Non-pigmented ciliary epithelial cell (primary cell): ENCODE measurements at places on chromosomes 5 and 9.

GRCh38 chr5:171534043-171534895 is 114.8 kb downstream of the FGF18 start:
- no peak for DNase-seq

DNA sequence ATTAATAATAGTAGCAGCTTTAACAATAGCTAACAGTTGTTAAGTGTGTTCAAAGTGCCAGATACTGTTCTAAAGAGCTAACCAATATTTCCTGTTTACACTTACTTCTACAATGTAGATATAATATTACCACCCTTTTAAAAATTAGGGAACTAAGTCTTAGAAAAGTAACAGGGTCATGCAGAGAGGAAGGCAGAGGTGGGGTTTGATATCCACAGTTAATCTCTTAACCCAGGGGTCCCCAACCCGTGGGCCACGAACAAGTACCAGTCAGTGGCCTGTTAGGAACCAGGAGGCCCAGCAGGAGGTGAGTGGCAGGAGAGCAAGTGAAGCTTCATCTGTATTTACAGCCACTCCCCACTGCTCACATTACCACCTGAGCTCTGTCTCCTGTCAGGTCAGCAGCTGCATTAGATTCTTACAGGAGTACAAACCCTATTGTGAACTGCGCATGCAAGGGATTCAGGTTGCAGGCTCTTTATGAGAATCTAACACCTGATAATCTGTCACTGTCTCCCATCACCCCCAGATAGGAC is 89.1 kb downstream of the ACTL7B start:
- DNase-seq, result no peak

DNA sequence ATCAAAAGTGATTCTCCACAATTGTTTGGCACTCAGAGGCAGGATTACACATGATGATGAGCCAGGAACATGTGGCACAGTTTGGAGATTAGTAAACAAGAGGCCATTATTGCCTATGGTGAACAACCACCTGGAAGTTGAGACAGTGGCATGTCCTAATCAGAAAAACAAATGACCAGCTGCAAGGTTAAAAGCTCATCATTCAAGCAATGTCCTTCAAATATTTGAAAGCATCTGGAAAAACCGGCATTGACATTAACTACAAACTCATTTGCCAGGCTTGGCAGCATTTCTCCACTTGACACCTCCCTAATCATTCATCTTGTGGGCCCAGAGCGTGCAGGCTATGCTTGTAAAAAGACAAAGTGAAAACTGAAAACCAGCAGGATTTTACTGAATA is 80.6 kb upstream of the MEGF10 start:
- no peak for DNase-seq

GRCh38 chr5:27734838-27735237 is 696.5 kb upstream of the CDH9 start:
- DNase-seq, result no peak

GRCh38 chr9:87884578-87885459 is 2.1 kb downstream of the SPATA31E1 start:
- DNase-seq, result no peak

DNA sequence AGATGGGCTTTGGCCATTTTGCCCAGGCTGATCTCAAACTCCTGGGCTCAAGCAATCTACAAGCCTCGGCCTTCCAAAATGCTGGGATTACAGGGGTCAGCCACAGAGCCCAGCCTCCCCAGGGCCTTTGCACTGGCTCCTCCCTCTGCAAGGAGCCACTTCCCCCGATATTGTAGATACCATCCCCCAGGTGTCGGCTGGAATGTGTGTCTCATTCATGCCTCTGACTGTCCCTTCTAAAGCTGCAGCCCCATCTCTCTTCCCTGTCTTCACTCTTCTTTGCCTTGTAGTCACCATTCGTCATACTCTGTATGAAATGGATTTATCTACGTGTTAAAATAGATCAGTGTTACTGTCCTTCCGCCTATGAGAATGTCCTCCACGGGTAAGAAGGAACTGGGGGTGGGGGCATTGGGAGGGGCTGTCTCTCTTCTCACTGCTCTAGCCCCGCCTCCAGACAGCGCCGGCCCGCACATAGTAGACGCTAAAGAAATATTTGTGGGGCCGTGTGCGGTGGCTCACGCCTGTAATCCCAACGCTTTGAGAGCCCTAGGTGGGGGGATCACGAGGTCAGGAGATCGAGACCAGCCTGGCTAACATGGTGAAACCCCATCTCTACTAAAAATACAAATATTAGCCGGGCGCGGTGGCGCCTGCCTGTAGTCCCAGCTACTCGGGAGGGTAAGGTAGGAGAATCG is 68.5 kb downstream of the LMX1B start:
- DNase-seq, result no peak

- no peak for DNase-seq
Measured at GRCh38 chr5:167725741-167726140, 565.7 kb upstream of the WWC1 start.

GRCh38 chr5:54148067-54148845 is 162.1 kb downstream of the ARL15 start:
- no peak for DNase-seq

GRCh38 chr5:179793468-179794139 is at the start of gene LTC4S:
Gene LTC4S, plus strand, starts transcription at chr5:179793986. Its CDS starts 95 bp downstream, at chr5:179794081.
- no peak for DNase-seq

GRCh38 chr5:158285698-158286097 is 426.8 kb upstream of the CLINT1 start:
- DNase-seq, result no peak

GRCh38 chr5:133325864-133326263 is 274.1 kb downstream of the HSPA4 start:
- DNase-seq, result no peak

DNA sequence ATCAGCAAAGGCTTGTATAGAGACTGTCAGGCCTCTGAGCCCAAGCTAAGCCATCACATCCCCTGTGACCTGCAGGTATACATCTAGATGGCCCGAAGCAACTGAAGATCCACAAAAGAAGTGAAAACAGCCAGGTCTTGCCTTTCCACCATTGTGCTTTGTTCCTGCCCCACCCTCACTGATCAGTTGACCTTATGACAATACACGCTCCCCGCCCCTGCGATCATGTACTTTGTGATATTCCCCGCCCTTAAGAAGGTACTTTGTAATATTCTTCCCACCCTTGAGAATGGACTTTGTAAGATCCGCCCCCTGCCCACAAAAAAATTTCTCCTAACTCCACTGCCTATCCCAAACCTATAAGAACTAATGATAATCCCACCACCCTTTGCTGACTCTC is 18.6 kb upstream of the NPM1 start:
- no peak for DNase-seq

DNA sequence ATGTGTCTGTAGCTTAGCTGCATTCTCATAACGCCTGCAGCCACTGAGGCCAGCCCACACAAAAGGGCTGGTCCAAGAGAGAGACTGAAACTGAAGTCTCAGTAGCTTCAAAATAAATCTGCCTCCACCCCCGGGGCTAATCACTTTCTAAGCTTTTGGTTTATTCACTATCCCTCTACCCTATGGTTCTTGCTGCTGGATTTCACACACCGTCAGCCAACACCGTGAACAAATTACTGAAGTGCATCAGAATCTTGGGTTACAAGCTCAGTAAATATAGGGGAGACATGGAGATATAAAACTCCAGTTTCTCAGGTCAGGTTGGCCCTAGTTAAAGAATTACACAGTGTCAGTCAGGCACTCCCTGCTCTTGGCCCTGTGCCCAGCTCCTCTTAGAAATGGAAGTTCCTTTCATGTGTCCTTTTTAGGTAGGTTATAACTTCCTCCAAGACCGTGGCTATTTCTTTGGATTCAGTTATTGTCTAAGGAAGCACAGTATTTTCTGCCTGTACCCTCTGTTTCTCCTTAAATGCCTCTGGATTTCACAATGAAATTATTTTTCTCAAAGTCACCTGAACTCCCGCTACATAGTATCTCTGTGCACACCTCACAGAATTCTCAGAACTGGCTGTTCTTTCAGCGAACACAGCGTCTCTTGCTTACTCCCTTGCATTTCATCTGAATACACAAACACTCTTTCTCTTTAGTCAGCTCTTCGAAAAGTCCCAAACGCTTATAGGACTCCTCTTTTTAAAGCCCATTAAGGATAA is 112.5 kb downstream of the FAM174A start:
- no peak for DNase-seq

DNA sequence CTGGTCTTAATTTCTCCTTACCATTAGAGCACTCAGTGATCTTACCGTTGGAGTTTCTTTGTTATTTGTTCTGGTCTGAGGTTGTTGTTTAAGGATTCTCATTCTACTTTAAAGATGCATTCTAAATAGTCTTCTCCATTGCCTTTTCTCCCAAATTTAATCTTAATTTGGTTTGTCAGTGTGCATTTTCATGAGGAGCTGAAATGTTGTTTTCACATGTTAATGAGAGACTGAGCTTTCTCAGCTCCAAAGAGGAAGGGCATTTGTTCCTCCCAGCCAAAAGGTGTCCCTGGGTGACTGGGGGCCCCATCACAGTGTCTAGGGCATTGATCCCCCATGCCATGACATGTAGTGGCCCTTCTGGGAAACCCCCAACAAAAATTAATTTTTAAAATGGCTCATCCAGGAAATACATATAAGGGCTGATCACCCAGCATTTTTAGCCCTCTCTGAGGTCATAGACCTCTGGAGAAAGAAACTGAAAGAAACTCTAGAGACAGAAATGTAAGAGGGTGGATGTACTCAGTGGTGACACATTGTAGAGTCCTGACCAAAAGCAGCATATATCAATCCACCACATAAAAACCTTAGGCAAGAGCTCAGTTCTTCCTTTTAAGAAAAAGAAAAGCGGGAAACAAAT is 240.4 kb upstream of the RAI14 start:
- no peak for DNase-seq

DNA sequence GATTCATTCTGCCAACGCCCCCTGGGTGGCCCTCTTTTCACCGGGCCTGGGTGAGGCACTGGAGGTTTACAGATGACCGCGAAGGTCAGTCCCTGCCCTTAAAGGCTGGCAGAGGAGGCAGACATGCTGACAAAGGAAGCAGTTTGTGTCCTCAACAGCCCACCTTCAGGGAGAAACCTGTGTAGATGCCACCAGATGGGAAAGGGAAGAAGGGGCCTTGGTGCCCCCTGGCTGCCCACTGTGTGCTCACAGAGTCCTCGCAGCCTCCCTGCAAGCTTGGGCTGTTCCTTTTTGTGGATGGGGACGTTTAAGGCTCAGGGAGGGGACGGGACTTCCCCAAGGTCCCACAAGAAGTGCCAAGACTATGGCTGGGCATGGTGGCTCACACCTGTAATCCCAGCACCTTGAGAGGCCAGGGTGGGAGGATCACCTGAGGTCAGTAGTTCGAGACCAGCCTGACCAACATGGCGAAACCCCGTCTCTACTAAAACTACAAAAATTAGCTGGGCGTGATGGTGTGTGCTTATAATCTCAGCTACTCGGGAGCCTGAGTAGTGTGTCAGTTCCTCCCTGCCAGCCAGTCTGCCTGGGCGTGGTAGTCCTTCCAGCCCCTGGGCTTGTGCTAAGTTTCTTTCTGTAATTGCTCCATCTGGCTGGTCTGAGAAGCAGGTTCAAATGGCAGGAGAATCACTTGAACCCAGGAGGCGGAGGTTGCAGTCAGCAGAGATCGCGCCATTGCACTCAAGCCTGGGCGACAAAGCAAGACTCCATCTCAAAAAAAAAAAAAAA is 36.2 kb downstream of the NEK6 start:
- DNase-seq, result no peak

- no peak for DNase-seq
Measured at GRCh38 chr5:80676706-80677105, 21.9 kb upstream of the DHFR start.

DNA sequence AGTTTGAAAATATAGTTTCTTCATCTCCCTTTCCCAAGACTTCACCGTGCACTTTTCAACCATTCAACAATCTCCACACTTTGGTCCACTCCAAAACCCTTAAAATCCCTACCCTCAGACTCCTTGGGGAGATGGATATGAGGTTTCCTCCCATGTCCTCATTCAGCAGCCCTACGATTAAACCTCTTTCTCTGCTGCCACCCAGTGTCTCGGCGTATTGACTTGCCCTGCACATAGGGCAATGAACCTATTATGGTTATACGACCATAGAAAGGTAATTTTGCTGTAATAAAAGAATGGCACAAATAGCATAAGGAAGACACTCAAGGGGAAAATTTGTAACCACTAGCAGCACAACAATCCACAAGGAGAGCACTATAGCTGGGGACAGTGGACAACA is 803.5 kb downstream of the TLE1 start:
- DNase-seq, result no peak

DNA sequence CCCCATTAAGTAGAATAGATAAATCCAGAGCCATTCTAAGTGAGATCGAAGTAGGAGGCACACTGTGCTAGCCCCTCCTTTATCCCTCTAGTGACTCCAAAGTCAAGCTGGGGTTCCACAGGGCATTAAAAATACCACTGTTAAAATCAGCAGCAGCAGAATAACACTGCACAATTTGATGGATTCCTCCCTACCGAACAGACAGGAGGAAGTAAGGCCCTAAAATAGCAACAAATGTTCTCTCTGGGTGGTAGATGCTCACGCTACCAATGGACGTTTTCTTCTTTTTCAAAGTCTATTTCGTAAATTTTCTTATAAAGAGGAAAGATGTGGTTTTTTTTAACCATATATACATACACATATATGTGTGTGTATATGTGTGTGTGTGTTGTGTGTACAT is 54.4 kb downstream of the FBXW11 start:
- DNase-seq, result no peak

DNA sequence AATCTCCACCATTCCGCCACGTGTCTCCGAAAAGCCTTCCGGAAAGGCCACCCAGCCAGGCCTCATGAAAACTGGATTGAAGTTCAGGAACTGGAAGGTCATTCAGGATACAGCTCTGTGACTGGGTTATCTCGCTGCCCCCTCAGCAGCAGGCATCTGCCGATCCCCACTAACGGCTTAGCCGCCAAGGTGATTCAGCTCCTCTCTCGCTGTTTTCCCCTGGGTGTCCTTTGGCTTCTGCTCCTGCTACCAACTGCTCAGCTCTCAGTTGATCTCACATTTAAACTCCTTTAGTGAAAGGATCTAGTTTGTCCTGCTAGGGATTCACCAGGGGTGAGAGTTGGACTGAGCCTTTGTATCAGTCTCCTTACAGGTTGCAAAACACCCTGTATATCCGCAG is 2.2 kb upstream of the GDNF start:
- no peak for DNase-seq

GRCh38 chr5:103275851-103276250 is 17.3 kb downstream of the MACIR start:
- DNase-seq, result no peak

- DNase-seq, result no peak
Measured at GRCh38 chr5:168072665-168073064, 218.8 kb upstream of the WWC1 start.

DNA sequence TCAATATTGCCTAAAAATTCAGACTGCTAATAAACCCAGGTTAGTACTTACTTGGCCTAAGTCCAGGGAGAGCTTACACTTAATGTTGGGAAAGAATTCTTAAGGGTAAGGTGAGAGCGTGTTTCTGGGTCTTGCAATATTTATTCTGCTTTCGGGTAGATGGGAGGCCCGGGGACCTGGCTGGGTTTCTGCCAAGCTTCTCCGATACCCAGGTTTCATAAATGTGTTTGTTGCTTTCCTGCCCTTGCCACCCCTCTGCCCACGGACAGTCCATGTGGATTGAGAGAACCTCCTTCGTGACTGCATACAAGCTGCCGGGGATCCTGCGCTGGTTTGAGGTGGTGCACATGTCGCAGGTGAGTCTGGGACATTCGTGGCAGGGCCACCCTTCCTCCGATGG is 48.4 kb upstream of the FOXI1 start:
- DNase-seq, result no peak

- DNase-seq, result no peak
Measured at GRCh38 chr5:141149812-141150211, at the start of gene PCDHB6. Gene PCDHB6, plus strand, starts transcription at chr5:141150057. Its CDS starts 201 bp downstream, at chr5:141150258.

- DNase-seq, result no peak
Measured at GRCh38 chr9:31027678-31028077, 1356.8 kb upstream of the ACO1 start.

GRCh38 chr9:133959966-133960567 is 32.1 kb downstream of the VAV2 start:
- no peak for DNase-seq
